ENCODE measurements at places on chromosomes 13 and 19.

- H3K4me1 ChIP-seq: no peaks in the 10 kb centered on the region
- no peaks in the 10 kb centered on the region for H3K27me3 ChIP-seq
- DNase-seq: no peak
- no peaks in the 10 kb centered on the region for H3K36me3 ChIP-seq
These were observed 923.5 kb downstream of the UQCRFS1 start for GRCh38 chr19:28289295-28290063.

- no peaks in the 10 kb centered on the region for H3K4me1 ChIP-seq
- no peak overlapping the region for H3K4me3 ChIP-seq
- H3K36me3 ChIP-seq: no peaks in the 10 kb centered on the region
- DNase-seq: no peak
- no peak overlapping the region for H3K27ac ChIP-seq
These were observed 72.9 kb downstream of the SPATA13 start for GRCh38 chr13:24233351-24233901.

- no peaks in the 10 kb centered on the region for H3K36me3 ChIP-seq
- H3K4me3 ChIP-seq: no peak overlapping the region
- no peak overlapping the region for H3K27ac ChIP-seq
These were observed 56.1 kb upstream of the FREM2 start for GRCh38 chr13:38630780-38631179.

- H3K27ac ChIP-seq: no peak overlapping the region
- H3K4me3 ChIP-seq: no peak overlapping the region
- DNase-seq: no peak
These were observed 56.4 kb upstream of the TPM4 start for GRCh38 chr19:16019691-16020448.
